Left ventricle myocardium superior (tissue), 1 donor: ENCODE measurements at places on chromosomes 1 and 21. TPM values are rescaled to one million over a fixed set of nuclear protein-coding genes. Genes with fewer than 3 reads are reported as not detected.

S100B gene
- total RNA-seq, result 3.5 TPM

MANEAL gene
- 1.8 TPM for total RNA-seq

MROH9 gene
- total RNA-seq, result not detected

UMODL1 gene
- not detected for total RNA-seq

- no peak for DNase-seq
Observed at GRCh38 chr1:161427733-161428516, 60.2 kb upstream of the CFAP126 start.

DNA sequence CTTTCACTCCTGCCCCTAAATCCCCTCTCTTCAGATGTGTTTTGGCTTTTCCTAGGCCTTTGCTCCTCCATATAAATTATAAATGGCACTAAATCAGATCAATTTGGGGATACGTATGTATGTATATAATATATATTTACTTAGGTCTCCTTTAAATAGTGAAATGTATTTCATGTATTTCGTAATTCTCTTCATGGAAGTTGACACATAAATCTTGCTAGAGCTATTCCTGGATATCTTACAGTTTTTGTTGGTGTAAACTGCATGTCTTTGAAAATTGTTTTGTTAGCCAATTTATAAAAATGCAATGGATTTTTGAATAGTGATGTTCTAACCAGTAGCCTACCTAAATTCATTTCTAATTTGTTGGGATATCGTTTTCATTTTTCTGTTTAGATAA lies 9.0 kb downstream of the RPF1 start:
- DNase-seq, result no peak

GRCh38 chr1:15949453-15950245 lies 26.3 kb downstream of the ZBTB17 start:
- peak; percentile 87 for DNase-seq

DNA sequence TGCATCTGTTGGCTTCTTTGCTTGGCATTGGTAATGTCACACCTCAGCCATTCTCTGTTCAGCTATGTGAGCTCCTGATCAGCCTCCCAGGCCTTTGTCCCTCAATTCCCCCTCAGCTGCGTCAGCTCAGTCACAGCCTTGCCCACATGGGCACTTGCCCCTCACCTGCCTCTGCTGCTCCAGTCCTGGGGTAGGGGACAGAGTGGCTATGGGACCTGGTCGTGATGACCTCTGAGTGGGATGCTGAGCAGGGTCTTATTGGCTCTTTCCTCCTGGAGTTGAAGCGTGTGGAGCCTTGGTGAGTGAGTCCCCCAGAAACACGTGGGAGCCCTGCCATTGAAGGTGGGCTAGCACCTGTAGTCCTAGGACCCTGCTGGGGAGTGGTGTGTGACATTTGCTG lies 61.4 kb upstream of the TLR5 start:
- no peak for DNase-seq

DNA sequence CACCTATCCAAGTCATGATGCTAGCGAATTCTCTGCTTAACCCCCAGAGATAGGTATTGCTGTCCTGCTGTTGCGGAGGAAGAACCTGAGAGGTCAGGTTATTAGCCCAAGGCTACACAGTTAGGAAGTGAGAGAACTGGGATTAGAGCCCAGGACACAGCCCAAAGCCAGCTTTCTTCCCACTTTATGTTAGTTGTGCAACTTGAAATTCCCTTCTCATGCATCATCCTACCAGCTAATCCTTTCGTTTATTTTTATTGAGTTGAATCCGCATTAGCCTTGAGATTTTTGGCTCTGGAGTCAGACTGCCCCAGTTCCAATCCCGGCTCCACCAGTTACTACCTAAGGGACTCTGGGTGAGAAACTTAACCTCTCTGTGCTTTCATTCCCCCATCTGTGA lies 65.4 kb downstream of the PLEKHA6 start:
- peak; percentile 62 for DNase-seq

DNA sequence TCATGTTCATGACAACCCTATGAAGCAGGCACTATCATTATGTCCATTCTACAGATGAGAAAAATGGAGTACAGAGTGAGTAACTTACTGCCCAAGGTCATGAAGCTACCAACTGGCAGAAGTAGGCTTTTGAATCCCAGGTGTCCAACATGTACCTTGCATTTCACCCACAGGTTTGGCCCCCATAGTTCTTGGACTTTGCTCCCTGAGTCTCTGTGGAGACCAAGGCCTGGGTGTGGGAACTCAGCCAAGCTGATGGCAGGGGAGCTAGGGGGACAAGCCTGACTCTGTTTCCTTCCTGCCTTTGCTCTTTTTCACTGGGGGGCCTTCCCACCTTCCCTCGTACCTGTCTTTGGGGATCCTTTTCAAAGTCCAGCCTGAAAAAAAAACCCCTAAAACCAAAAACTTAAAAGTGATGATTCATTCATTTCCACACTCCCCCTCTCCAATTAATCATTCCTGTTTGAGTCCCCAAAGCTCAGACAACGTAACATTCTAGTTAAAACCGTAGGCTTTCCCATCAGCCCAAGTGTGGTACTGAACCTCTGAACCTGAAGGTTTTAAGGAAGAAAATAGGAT lies 8.5 kb upstream of the TTC22 start:
- no peak for DNase-seq

- DNase-seq, result no peak
Observed at GRCh38 chr1:201736707-201737320, 92.1 kb upstream of the IPO9 start.

DNA sequence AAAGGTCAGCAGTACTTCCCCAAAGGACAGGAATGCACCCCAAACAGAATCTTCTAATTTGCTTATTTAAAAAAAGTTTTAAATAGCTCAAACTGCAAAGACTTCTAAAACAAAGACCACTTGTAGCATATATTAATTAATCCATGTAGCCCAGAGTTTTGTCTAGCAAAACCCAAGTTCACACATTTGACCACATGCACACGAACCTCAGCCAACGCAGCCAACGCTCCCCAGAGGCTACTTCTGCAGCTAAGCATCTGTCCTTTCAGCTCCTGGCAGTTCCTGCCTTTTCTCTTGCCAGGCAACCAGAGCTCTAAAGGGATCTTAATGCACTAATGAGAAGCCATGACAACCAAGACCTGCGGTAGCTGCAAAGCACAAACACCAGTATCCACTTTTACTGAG lies 89.6 kb downstream of the RERE start:
- peak; percentile 63 for DNase-seq

DNA sequence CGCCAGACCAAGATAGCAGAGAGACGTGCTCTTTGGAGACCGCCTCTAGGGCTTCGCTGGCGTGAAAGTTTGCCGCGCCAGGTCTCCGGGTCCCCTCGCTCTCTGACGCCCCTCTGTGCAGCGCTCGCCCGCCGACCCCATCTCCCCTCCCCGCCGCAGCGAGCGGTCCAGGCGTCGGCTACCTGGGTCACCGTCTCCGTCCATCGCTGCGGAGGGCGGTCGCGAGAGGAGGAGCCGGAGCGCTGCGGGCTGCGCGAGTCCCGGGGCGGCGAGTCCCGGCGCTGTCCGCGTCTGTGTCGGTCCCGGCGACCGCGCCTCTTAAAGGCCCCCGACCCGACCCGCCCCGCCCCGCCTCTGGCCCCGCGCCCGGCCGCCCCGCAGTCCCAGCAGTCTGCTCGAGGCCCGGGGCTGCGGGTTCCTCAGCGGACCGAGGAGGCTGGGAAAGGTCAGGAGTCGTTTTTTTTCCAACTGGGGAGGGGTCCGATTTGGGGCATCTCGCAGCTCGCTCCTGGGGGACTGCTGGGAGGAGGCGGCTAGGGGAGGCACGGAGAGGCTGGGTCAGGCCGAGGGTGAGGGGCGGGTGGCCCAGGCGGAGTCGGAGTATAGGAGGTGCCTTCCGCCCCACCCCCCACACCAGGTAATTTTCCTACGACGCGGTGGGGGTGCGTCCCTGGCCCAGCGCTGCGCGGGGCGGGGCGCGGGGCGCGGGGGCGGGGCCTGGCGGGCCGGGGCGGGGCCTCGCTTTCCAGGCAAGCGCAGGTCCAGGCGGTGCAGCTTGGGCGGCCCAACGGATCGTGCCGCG lies at the start of the genes FBXO2 and FBXO44:
FBXO2 (minus strand) TSS at position 293 of the 802 bp plus-strand sequence; CDS start at position 204, 89 bp downstream.
FBXO44 (plus strand) TSS at position 741 of the 802 bp plus-strand sequence. CDS start 959 bp downstream, outside the sequence.
- peak; percentile 74 for DNase-seq

DNA sequence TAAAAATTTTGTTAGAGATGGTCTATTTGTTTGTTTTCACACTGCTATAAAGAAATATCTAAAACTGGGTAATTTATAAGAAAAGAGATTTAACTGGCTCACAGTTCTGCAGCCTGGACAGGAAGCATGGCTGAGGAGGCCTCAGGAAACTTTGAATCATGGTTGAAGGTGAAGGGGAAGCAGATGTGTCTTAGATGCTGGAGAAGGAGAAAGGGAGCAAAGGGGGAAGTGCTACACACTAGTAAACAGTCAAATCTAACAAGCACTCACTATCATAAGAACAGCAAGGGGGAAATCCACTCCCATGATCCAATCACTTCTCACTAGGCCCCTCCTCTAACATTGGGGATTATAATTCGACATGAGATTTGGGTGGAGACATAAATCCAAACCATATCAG lies 76.8 kb upstream of the COL24A1 start:
- DNase-seq, result no peak
